ENCODE measurements at places on chromosomes 2 and 18.

DNA sequence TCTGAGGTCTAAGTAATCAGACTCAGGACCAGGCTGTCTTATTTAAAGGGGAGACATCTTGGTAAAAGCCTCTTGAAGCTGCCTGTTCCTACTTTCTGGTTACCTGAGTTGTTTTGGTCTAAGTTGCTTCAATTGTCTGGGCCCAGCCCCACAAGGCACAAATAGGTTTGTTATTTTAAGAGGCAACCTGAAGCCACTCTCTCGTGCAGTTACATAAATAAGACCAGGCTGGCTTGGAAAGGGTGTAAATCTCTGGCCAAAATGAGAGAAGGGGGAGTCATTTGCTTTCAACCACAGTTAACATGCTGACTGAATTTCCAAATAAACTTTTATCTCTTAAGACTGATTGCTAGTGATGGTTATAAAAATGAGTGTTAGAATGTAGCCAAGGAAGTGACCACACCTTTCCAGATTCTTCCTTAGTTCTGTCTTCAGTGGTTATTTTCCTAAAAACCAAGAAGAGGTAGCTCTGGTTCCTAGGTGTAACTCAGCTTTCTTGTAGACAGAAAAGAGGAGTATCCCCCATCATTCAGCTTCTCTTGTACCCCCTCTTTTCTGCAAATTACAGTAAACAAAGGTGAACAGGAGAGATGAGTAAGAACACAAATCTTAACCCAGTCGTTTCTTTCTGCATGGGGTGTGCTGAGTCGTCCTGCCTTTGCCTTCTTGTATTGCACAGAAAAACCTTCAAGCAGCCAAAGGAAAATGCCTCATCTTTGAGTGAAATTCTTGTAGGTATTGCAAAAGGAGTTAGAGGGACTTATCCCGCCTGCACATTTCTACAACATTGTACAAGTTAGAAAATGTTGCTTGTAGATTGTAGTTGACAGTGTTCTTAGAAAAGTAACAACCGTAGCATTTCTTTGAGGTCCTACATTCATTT lies 161.5 kb upstream of the NT5C1B start:
- DNase-seq: no peak

- no peak for DNase-seq
These were observed 24.3 kb upstream of the IKZF2 start for GRCh38 chr2:213175673-213176247.

DNA sequence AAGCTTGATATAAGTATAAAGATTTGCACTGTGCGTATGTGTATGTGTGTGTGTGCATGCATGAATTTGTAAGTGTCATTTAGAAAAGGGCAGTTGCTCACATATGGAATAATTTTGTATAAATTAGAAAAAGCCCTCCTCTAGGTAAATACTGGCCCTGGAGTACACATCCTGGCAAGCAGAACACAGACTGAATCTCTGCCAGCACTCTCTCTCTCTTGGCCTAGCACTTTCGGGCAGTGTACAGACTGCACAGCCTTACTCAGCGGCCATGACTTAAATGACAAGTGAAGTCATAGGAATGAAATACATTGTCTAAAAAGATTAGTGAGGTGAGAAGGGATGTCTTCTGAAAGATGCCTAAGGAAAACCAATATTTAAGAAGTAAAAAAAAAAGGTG lies 214.1 kb downstream of the RDH14 start:
- peak; percentile 6 for DNase-seq

DNA sequence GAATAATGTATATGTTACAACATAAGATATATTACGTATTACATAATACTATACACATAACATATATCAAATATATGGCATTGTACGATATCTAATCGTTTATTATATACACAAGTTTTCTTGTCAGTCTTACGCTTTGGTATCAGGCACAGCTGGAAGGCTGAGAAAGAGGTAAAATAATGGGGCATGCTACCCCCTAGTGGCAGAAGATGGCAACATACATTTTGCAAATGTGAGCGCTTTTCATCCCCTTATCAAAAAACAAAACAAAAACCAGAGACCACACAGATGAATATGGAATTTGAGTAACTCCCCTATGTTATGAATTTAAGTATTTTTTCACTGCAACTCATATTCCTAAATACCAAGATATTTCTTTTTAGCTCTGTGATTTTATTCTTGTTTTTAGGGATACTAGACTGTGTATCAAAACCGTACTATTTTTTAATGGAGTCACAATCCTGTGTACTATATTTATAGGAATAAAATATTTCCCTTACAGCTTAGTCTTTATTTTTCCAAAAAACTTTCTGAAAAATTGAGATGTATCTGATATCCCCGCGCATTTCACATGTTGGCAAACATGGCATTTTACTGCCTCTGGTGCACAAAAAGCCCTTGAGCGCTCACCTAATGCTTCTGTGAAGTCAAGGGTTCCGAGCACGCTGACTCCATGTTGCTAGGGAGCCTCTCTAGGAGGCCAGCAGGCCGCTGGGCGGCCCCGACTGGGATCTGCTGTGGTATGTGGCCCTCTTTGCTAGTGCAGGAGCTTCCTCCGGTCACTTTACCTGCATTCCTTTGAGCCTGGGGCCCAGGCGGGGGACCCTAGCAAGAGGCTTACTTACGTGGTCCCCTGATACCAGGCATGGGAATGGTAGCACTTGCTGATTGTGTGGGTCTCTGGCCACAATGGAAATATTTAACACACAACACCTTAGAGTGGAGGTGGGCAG lies 62.5 kb downstream of the SLC4A3 start:
- DNase-seq: peak; percentile 22

DNA sequence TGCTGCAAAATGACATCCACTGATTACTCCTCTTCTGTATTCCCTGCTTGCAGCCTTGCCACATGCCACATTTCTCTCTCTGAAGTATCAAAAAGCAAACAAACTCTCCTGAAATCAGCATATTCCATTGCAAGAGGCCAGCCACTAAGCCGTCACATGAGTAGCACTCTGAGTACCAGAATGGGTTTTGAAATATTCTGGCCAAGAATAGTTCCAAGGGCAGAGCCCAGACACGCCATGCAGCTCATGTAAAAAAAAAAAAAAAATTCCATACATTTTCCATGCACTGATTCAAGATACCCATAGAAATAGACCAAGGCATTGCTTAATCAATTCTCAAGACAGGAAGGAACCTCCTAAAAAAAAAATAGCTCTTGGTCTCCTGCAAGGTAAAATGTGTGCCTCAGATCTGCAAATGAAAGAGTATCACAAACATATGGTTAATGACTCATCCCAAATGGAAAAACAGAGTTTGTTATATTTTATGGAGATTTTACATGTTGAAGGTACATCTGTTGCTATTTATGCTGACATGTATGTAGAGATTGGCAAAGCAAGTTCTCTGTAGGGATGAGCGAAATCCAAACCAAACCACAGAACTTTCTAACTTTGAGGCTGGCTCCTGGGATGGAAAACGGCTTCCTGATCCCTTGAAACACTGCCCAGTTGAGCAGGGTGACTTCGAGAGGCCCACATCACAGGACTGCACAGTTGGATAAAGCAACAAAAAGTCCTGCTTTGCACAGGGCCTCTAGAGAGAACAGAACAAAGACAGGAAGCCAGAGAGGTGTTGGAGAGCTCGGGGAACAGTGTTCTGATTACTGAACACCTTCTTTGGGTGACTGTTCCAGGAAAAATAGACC lies 346.2 kb downstream of the ZNF521 start:
- no peak for DNase-seq

GRCh38 chr2:6917761-6918421 lies 679 bp downstream of the RNF144A start:
- DNase-seq: no peak

- DNase-seq: no peak
These were observed 28.3 kb upstream of the INSIG2 start for GRCh38 chr2:118059919-118060478.

DNA sequence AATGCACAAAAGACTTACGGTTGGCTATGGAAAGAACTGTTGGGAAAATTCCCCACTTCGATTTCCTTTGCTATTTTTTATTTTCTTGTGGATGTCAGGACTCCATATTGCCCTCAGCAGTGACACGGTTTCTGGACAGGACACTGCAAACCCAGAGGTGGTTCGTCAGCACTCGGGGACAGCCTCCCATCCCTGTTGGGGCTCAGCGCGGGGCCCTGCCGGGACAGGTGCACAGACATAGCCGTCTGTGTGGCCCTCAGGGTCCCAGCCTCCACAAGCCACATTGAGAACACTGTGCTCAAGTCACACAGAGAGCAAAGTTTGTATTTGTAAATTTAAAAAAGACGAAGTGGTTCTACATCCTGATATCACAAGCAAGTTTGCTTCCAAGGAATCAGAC lies 38.7 kb downstream of the MYT1L start:
- no peak for DNase-seq

DNA sequence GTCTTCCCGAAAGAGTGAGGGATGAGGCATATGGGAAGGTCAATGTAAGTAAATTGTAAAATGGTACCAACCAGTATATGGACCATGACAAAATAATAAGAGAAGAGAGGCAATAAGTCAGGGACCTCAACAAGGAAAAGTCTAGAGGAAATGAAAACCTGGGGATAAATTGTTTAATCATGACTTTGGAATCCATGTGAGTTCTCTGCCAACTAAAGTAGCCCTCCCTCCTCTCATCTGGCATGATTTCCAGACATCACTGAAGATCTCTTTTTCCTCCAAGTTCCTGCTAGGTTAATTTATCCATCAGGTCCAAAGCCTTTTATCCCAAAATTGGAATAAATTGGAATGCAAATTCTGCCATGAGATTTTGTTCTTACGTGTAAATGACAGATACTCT lies 417.9 kb downstream of the NRXN1 start:
- DNase-seq: no peak

DNA sequence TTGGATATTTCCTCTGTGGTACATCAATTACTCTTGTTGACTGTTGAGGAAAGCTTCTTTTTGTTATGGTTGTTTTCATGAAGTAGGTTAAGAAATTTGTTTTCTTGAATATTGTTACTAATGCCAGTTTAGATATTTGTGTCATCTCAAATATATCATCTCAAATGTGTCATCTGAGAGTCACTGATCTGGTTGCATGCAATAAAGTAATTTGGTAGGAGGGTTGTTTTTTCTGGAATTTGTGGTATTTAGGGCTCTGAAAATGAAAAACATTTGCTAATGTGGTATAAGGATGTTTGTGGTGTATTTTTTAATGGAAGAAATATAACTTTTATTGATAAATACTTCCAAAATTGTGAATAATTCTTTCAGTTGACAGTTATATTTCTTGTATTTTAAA lies 117.7 kb downstream of the GREB1L start:
- DNase-seq: no peak

DNA sequence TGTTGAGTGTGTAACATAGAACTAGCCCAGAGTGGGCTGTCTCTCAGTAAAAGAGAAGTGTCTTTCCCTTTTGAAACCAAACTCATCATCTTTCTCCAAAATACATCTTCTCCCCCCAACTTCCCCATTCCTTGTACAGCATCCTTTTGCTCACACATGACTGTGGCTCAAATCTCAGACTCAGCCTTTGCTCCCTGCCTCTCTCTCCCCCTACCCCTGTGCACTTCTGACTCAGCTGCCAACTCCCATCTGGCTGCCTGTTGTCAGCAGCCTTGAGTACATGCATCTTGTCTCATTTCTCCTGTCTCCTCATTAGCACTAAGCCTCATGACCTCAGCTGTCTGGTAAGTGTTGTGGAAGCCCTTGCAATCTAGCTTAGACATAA lies 18.1 kb upstream of the MGAT4A start:
- DNase-seq: no peak

DNA sequence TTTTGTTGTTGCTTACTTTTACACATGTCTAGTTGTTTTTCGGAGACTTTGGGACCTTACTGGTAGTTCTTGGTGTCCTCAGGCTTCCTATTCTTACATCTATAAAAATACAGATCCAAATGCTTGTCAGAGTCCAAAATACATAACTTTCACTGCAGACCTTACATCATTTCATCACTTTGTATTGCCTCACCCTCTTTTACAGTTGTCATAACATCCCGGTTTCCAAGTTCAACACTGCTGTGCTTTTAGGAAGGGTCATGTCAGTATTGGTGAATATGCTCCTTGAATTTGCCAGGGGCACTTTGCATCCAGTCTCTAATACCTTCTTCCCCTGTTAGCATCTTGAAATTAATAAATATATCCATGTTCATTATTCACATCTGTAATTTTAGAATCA lies 518.2 kb upstream of the RAB12 start:
- DNase-seq: no peak

DNA sequence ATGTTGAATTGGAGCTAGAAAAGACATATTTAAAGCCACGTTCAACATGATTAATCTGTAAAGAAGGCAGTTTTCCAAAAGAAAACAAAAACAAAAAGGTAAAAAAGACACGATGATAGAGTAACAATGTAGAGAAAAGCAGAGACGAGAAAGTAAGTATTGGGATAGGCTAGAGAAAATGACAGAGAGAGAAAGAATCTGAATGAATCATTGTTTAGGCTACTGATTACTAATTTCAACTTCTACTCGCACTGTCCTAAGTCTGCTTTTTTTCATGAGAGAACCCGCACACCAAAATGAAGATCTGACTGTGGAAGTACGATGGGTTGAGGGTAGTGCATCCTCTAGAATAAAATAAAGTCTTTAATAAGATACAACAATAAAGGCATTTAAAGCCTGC lies 1599.2 kb upstream of the TMEFF2 start:
- no peak for DNase-seq
